ENCODE measurements at places on chromosomes 5 and 9.

GRCh38 chr5:87002485-87002884, 265.2 kb upstream of the RASA1 start:
- peak; percentile 8 for DNase-seq

DNA sequence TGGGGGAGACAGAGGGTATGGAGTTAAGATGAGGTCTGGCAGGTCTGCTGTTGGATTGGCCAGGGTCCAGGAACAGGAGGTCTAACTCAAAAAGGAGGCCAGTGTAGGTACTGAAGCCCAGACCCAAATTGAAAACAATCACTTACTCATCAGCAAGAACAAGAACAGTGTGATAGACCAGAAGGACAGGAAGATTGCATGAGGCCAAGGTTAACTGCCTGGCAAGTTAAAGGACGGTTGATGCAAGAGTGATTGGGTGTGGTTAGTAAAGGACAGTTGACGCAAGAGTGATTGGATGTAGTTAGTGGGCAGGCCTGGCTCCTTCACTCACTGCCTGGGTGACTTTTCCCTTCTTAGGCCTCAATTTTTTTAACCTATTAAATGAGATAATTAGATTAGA, 132.6 kb downstream of the PDZD2 start:
- no peak for DNase-seq

DNA sequence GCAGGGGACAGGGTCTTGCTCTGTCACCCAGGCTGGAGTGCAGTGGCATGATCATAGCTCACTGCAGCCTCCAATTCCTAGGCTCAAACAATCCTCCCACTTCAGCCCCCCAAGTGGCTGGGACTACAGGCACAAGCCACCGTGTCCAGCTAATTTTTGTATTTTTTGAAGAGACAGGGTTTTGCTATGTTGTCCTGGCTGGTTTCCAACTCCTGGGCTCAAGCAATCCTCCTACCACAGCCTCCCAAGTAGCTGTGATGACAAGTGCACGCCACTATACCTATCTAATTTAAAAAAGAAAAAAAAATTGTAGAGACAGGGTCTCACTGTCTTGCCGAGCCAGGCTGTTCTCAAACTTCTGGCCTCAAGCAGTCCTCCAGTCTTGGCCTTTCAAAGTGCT, 31.6 kb upstream of the LECT2 start:
- DNase-seq, result no peak

GRCh38 chr5:68407311-68408239, 192.0 kb downstream of the PIK3R1 start:
- DNase-seq, result no peak

DNA sequence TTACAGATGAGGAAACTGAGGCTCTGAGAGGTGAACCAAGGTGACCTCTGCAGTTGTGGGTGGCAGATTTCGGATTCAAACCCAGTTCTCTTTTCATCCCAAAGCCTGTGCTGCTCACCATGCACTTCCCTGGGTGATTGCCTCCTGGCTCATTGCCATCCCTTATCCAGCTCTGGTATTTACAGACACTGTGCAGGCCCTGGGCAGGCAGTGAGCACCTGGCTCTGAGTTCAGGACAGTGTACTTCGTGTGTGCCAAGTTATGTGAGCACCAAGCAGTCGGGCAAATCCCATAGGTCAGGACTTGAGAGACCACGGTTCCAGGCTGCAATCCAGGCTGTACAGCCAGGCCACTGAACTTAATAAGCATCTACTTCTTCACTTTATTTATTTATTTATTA, 1.4 kb downstream of the LRSAM1 start:
- DNase-seq, result peak; percentile 6

- DNase-seq, result no peak
These were observed 19.6 kb downstream of the SH2D3C start for GRCh38 chr9:127758843-127759242.

- DNase-seq, result peak; percentile 87
These were observed 35.4 kb upstream of the STING1 start for GRCh38 chr5:139517683-139518564.

GRCh38 chr5:15798006-15798405, 298.0 kb downstream of the FBXL7 start:
- no peak for DNase-seq

- DNase-seq, result peak; percentile 34
These were observed 12.9 kb downstream of the RGMB start for GRCh38 chr5:98786191-98786853.

GRCh38 chr5:132646583-132647266, 11.2 kb upstream of the IL13 start:
- DNase-seq, result no peak

DNA sequence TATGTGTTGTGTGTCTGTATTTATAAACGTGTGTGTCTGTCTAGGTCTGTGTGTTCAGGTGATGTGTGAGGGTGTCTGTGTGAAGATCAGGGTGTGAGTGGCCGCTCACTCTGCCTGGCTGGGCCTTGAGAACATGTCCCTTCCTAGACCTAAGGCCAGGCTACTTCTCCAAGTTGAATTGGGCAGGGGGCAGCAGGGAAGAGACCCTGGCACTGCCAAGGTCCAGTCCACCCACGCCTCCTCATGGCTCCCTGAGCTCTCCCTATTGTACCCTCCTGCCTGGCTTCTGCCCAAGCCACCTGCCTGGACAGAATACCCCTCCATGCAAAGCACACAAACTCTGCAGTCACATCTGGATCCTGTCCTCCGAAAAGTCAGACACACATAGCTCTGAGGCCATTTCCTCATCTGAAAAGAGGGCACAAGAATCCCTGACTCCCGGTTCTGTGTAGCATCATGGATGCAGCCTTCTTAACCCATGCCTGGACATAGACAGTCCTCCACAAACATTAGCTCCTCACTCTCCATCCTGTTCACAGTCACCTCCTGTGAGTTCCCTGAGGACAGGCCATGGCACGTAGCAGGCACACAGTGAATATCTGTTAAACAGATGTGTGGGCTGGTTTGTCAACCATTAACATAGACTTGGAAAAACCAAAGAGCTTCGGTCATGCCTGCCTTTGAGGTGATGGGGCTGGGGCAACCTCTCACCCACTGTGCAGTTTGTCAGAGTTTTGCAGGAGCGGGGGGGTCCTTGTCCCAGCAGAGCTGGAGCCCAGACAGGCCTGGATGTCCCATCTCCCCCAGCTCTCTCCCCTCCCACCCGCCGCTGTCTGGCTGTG, 167.8 kb upstream of the MVB12B start:
- no peak for DNase-seq

DNA sequence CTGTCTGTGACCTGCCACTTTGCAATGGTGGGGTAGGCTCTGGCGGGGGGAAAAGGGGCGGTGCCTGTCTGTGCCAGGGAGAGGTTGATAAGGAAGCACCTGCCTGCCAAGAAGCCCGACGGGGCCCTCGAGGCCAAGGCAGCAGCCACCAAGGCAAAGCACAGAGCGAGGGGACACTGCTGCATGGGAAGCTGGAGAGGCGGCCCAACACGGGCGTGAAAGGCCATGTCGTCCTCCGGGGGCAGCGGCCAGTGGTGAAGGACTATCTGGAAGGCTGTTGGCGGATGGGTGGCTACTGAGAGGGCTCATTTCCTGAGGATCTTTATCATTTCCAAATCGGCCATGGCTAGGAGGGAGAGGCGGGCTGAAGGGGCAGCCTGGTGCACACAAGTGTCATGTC, 66.4 kb downstream of the OTULIN start:
- DNase-seq, result no peak

All from ELR (cell line).